Aortic smooth muscle cell (primary cell): ENCODE measurements at places on chromosomes 2 and 18. TPM values are rescaled to one million over a fixed set of nuclear protein-coding genes. Genes with fewer than 3 reads are reported as not detected.

STK36 gene
- total RNA-seq, result 17.2 and 17.6 TPM in 2 replicates

IL36B gene
- total RNA-seq, result not detected in 2 replicates

BCL11A gene
- total RNA-seq, result under 0.01 TPM in 2 replicates

CCDC141 gene
- total RNA-seq, result 2.6 and 7.9 TPM in 2 replicates

NR4A2 gene
- 1.1 and 9.4 TPM in 2 replicates for total RNA-seq

TMEFF2 gene
- total RNA-seq, result 0.26 and 0.31 TPM in 2 replicates

PLCD4 gene
- 2.1 and 4.0 TPM in 2 replicates for total RNA-seq
